ENCODE measurements at places on chromosomes 16 and 17.

- no peak for DNase-seq
Observed at GRCh38 chr16:73220836-73221235, 172.9 kb upstream of the ZFHX3 start.

DNA sequence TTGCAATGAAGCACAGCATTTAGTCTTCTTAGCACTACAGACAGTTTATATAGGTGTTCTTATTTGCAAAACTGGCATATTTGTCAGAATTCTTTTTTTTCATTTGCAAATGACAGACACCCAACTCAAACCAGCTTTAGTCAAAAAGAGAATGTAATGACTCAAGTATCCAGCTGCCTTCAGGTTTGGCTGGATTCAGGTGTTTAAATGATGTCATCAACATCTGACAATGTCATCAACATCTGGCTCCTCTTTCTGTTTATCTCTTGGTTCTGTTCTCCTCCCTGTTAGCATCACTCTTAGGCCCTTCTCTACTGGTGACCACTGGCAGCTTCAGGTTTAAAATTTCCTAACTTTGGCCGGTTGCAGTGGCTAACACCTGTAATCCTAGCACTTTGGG lies 18.9 kb downstream of the TMC5 start:
- DNase-seq: no peak

GRCh38 chr17:69486779-69487637 lies 72.5 kb downstream of the MAP2K6 start:
- DNase-seq: no peak

DNA sequence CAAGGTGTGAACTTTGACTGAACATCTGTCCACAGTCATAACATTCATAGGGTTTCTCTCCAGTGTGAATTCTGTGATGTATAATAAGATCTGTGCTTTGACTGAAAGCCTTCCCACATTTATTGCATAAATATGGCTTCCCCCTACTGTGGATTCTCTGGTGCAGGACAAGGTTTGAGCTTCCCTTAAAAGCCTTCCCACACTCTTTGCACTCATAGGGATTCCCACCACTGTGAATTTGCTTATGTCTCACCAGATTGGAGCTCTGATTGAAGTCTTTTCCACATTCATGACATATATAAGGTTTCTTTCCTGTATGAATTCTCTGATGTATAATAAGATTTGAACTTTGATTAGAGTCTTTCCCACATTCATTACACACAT lies 8.3 kb downstream of the ZNF594 start:
- no peak for DNase-seq

GRCh38 chr16:11277607-11278337 lies 1.5 kb upstream of the PRM2 start:
- DNase-seq: no peak

DNA sequence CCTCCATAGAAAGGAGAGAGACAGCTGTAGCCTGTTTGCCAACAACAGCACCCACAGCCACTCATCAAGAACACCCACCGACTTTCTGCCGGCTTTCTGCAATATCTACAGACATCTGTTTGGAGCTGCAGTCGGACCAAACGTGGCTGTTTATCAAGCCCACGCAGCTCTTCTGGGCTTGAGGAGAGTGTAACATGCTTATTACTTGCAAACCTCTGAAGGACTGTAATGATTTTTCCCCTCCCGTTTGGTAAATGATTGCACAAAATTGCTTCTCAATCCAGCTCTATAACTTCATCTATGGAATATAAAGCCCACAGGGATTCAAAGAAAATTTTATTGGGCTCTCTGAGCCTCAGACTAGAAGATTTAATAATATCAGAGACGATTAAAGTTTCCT lies 100.5 kb downstream of the VAT1L start:
- no peak for DNase-seq

DNA sequence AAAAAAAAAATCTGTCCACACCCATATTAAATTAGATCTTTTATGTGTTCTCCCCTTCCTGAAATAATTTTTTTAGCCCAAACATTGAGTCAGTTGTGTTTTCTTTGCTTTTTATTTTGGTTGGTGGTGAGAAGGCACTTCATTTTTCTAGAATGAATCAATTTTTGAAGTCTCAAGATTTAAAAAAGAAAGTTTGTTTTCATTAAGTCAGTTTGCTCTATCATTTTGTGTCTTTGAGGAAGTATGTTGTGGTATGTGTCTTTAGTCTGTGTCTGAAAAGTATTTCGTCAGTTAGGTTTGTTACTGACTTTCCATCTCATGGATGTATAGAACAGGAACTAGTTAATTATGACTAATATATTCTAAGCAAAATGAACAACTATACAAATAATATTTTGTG lies 3.8 kb downstream of the IGF2BP1 start:
- no peak for DNase-seq

GRCh38 chr16:11016993-11017392 lies 72.6 kb downstream of the CLEC16A start:
- no peak for DNase-seq
